Heart right ventricle (tissue), 16 donors: ENCODE measurements at places on chromosomes 2 and 18.
A peak's percentile ranks its signal among the peaks of the same experiment; 100 is the strongest.

DNA sequence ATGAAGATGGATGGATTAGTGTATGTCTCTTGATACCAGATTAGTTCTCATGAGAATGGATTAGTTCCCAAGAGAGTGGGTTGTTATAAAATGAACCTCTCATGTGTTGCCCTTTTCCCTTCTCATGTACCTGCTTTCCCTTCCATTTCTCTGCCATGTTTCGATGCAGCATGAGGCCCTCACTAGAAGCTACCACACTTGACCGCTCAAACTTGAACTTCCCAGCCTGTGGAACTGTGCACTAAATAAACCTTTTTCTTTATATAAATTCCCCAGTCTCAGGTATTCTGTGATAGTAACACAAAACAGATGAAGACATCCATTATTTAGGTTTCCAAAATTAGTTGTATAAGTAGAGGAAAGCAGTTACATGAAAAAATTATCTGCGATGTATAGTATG is 73.5 kb downstream of the BABAM2 start:
- no peak for DNase-seq

DNA sequence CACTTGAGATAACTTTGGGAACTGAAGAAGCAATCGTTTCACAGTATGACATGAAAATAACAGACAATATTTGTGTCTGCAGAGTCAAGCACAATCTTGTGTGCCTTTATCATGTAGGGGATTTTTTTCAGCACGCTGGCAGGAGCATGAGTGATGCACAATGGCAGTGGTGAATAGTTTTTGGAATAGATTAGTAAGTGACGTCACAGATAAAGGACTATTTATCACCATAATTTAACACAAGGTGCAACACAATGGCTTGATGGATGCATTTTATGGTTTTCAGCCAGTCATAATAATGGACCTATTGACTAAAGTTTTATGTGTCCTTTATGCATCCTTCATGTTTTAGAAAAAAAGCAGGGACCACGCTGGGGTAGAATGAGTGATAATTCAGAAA is 559.8 kb upstream of the FANCL start:
- no peak for DNase-seq

GRCh38 chr2:54473851-54474250 is 17.7 kb downstream of the SPTBN1 start:
- no peak for DNase-seq

- DNase-seq: no peak
Observed at GRCh38 chr2:238415036-238415764, 11.5 kb upstream of the ASB1 start.

DNA sequence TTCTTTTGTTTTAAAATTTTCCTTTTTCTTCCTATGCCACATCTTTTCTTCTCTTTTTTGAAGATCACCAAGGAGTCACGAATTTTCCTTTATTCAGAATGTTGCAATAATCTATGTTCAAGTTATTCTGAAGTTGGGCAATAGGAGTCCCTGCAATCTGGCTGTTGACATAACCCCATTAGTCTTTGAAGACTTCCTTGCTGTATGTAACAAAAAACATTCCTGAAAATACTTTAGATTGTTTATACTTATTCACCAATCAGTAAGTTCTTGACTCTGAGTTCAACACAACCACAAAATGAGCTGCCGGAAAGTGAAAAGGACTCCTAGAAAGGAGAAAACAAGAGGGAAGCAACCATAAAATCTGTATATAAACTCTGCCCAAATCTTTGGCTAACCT is 62.8 kb downstream of the TMEM237 start:
- no peak for DNase-seq

- no peak for DNase-seq
Observed at GRCh38 chr2:179104736-179105135, 54.8 kb upstream of the CCDC141 start.

DNA sequence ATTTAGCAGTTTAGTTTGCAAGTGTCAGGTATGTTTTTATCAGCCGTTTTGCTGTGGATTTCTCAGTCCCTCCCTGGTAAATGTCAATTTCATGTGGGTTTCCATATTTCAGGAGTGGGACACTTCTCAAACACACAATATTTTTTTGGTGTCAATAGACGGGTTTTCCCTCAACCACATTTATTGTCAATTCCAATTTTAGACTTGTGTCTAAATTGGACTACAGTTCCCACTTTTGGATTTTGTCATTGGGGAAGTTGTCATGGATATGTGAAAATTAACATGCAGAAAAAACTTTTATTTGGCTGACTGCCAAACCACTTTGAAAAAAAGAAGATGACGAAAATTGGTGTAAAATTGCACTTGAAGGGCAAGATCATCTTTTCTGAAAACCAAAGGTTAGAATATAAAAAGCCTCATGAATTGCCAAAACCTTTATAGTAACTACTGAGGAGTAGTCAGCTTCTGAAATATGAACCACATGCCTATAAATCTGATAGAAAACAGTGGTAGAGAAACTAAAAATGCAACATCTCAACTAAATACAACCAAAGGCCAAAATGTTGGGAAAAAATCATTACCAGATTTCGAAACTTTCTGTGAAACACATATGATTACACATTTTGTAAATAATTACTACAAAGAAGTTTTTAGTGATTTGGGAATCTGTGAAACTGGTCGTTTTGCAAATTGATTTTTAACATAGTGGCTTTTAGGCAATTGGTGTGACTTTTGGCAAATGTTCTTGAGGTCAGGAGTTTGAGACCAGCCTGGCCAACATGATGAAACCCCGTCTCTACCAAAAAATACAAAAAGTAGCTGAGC is 106.4 kb downstream of the BCL2L11 start:
- no peak for DNase-seq

GRCh38 chr2:156486147-156486546 is 50.0 kb downstream of the GPD2 start:
- DNase-seq: no peak

DNA sequence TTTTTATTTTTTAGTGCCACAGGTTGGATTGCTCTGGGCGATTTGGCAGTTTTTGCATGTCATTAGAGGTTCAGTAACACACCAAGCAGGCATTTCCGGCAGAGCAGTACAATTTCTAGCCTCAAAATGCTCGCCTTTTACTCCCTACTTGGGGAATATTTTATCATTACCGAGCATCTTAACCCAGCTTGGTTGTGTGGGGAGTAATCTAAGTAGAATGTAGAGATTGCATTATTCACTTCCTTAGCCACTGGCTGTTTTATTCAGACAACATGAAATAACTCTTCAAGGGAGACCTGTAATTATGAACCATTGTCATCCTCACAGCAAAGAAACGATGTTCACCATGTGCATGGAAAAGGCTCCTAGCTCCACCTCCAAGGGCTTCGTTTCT is 13.1 kb downstream of the GRP start:
- no peak for DNase-seq

GRCh38 chr18:9204659-9205058 is 68.1 kb downstream of the ANKRD12 start:
- DNase-seq: no peak

GRCh38 chr18:7908681-7909299 is 341.7 kb downstream of the PTPRM start:
- no peak for DNase-seq

- DNase-seq: no peak
Observed at GRCh38 chr2:43135583-43135982, 90.8 kb downstream of the ZFP36L2 start.

DNA sequence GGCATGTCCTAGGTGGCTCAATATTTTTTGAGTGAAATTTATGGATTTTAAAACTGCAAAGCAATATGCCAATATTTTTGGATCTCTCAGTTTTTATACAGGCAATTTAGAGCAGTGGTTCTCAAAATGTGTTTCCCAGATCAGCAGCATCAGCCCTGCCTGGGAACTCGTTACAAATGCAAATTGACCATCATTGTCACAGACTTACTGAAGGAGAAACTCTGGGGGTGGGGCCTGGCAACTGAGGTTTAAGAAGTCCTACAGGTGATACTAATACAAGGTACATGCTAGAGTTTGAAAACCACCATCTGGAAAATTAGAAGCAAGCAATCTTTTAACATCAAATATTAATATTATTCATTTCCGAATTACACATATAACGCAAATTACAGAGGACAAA is 215.6 kb upstream of the PID1 start:
- no peak for DNase-seq

DNA sequence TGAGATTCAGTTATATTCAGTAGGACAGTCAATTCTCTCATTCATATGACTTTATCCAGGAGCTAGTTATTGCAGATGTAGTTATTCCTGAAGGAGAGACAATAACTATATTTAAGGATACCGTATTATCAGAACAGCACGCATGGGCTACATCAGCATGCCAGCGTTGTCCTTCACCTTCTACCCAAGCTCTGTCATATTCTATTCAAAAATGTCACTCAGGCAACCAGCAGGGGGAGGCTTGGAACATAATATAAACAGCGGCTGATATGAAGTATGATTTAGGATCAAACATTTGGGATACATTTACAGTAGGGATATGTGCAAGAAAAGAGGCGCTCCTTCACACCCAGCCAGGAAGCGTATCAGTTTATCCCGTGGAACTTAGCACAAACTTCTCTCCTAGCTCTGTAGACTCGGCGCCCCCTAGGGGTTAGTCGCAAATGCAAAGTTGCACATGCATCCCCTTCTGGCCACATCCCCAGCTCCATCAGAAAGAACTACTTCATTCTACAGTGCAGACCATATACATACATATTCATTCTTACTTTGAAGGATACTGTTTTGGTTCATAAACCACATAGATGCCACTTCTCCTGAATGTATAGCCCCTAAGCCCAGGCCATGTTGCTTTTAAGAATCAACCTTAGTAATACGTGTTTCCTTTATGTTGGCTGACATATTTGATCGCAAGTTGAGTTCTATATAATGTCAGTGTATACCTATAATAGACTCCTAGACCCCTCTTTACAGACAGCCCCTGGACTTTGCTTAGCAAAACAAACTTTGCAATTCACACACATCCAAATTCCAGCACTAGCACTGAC is 759.4 kb downstream of the ADCYAP1 start:
- peak; percentile 35 for DNase-seq
